ENCODE measurements at places on chromosomes 16 and 17.

DNA sequence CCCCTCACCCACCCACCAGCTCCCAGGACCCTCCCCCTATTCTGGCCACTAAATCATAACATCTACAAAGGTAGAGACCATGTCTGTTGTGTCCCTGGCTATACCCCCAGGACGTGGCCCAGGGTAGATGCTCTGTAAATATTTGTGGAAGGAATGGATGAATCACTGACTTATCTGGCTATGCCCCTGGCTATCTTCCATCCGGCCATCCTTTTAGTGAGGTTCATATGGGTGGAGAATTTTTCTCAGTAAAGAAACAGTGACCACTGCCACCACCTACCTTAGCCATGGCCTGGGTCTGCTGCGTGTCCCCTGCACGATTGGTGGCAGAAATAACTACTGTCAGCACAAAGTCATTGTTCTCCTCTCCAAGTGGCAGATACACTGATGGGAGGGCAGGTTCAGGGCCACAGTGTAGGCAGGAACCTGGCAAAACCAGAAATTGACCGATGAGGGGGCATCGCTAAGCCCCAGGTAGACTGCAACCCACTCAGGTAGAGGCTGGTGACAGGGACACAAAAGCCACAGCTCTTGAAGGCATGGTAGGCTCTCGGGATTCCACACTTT, 63.1 kb upstream of the BCO1 start:
- DNase-seq, result peak; percentile 51

DNA sequence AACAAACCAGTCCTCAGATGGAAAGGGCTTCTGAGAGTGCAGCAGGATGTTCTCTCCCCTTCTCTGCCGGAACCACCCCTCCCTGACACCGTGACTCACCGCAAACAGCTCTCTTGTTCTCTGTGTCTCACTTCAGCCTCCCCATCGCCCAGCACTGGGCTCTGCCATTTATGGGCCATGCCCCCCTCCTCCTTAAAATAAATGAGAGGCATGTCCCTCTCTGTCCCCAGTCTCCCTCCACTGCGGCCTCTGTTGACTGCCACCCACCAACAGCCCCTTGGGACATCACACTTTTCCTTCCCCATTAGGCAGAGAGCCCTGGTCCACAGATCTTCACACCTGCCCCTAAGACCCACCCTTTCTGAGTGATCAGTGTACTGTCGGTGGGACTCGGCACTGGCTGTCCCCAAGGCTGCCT, 6.3 kb downstream of the CCDC102A start:
- no peak for DNase-seq

DNA sequence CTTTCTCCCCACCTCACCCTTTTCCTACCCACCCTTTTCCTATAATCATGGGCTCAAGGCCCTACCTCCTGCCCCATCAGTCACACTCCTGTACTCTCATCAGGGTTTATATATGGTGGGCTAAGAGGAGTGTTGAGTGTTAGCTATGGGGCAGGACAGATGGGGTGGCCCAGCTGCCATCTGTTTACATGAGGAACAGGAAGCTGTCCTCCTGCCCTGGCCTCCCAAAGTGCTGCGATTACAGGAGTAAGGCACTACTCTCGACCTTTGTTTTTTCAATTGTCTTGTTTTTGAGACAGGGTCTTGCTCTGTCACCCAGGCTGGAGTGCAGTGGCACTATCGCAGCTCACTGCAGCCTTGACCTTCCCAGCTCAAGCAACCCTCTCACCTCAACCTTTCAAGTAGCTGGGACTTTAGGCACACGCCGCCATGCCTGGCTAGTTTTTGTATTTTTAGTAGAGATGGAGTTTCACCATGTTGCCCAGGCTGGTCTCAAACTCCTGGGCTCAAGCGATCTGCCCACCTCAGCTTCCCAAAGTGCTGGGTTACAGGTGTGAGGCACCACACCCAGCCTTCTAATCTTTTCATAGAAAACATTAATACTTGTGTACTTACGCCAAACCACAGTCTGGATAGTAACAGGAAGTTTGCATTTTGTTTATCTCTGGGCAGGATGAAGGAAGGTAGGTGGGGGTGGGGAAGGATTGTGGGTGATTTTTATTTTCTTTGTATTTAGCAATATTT, 1.6 kb downstream of the TRADD start:
- no peak for DNase-seq

- no peak for DNase-seq
Observed at GRCh38 chr17:54947396-54947795, 21.1 kb downstream of the COX11 start.

GRCh38 chr16:1050516-1050915, 22.0 kb upstream of the SSTR5 start:
- no peak for DNase-seq
